ENCODE measurements at places on chromosomes 4 and X.

DNA sequence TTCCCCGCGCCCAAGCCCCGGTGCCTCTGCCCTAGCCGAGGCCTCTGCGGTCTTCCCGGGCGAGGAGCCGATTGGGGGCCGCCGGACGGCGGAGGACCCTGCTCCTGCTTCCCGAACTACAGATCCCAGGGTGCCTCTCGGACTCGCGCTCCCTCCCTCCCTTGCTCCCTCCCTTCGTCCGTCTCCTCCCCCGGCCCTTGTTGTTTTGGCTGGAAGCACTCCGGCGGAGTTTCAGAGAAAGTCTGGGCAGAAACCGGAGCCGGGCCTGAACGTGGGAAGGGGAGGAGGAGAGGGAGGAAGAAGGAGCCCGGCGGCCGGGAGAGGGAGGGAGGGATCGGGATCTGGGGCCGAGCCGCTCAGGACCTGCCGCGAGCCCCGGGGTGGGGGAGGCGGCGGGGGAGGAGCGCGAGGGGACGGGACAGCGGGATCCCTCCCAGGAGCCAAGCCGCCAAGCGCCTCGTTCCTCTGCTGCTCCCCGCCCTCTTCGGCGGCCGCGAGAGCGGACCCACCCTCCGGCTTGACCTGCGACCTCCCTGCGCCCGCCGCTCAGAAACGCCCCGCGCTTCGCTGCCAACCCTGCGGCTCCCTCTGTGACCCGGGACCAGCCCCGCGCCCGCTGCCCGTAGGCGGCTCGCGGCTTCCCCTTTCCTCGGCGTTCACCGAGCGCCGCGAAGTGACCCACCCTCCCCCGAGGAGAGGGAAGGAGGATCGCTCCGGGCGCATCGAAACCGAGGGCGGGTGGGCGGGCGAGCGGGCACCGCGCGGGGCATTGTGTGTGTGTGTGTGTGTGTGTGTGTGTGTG is 496 bp upstream of the GAB1 start:
- no peak for DNase-seq

DNA sequence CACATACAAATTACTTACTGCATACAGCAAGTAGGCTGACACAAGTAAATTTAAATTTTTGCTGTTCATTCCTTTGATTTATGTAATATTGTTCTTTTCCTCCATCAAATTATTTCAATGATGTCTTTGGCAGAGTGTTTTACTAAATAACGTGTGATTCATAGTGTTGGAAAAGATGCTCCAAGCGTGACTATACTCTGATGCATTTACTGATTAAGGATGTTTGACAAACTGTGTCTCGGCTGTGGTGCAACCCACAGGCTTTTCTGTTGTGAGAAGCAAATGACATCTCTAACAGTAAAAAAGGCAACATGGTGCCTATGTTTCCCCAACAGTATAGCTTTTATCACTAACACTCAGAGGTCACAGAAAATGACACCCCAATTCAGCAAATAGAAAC is 540.9 kb downstream of the PPP4R3C start:
- DNase-seq = no peak

- DNase-seq = no peak
Measured at GRCh38 chrX:22629105-22629725, 356.5 kb downstream of the CBLL2 start.

GRCh38 chr4:120714417-120715010 is 208.0 kb downstream of the PRDM5 start:
- DNase-seq = no peak

GRCh38 chrX:110519906-110520452 is 161.3 kb downstream of the RTL9 start:
- no peak for DNase-seq

GRCh38 chr4:109912706-109913595 is at the start of gene EGF:
Gene EGF, plus strand, starts transcription at chr4:109912883. Its CDS starts 453 bp downstream, at chr4:109913336.
- DNase-seq = no peak

DNA sequence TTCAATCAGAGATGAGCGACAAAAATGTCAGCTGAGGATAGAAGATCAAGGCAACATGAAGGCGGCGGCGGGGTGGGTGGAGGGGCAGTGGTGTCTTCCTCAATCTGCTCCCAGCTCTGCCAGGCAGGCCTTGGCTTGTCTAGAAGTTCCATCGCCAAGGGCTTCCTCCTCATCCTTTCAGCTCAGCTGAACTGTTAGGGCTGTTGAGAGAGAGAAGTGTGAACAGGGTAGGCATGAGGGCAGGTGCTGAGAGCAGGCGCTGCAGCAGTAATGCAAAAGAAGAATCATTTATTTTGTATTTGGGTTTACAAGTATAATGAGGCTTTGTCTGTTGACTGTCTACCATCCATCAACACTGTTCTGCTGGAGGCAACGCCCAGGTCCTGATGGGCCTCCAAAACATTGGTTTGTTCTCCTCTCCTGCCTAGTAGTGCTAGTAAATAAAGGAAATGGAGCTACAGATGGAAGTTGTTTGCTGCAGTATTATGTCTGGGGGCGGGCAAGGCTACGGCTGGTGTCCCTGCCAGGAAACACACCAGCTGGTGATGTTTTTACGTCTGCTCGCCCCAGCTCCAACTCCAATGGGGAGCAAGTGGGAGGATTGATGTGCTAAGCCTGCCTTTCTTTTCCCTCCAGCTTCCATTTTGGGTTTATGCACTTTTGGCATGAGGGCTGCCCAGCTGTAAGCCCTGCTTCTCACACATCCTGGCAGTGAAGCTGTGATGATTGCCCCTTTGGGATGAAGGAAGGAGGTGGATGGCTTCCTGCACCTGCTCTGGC is 139.4 kb upstream of the BOD1L1 start:
- DNase-seq = no peak

- no peak for DNase-seq
Measured at GRCh38 chr4:8819473-8820177, 52.0 kb downstream of the HMX1 start.
